ENCODE measurements at places on chromosomes 11 and 22.

GRCh38 chr11:72241291-72241781 lies 2.6 kb downstream of the PHOX2A start:
- DNase-seq: no peak

GRCh38 chr11:111764621-111765020 lies 1.6 kb downstream of the PPP2R1B start:
- DNase-seq: no peak

DNA sequence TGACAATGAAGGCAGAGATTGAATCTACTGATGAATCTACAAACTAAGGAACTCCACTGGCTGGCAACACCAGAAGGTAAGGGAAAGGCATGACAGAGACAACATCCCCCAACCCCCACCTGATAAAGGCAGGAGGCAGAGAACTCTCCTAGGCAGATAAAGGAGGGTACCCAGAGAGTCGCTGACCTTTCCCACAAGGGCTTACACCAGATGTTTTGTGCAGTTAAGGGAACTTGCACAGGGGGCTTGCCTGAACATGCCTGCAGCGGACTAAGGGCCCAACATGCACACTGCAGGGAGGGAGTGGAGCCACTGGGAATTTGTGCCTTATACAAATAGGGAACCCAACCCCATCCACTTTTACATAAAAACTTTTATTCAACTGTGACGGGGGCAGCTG lies 1996.9 kb upstream of the RAG2 start:
- DNase-seq: no peak

DNA sequence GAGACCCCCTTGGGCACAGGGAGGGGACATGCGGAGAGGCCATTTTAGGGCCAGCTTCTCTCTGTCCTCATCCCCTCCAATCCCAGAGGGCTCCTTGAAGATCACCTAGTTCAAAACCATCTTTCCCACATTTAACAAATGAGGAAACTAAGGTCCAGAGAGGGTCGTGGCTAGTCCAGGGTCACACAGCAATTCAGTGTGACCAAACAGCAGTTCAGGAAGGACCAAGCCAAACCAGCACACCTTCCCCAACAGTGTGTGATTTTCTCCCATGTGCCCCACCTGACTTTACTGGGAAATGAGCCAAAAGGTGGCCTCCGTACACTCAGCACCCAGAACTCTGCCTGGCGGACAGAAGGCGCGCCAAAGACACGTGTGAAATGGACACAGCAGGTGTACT lies 51.3 kb downstream of the CACNA1I start:
- DNase-seq: no peak

- no peak for DNase-seq
Observed at GRCh38 chr11:71330996-71331395, 78.6 kb upstream of the SHANK2 start.

GRCh38 chr11:130313383-130314183 lies 1.1 kb downstream of the ZBTB44 start:
- no peak for DNase-seq

GRCh38 chr11:9754010-9754471 lies 90.2 kb downstream of the SWAP70 start:
- DNase-seq: no peak

GRCh38 chr11:125451400-125452124 lies 44.5 kb downstream of the FEZ1 start:
- DNase-seq: peak; percentile 25

DNA sequence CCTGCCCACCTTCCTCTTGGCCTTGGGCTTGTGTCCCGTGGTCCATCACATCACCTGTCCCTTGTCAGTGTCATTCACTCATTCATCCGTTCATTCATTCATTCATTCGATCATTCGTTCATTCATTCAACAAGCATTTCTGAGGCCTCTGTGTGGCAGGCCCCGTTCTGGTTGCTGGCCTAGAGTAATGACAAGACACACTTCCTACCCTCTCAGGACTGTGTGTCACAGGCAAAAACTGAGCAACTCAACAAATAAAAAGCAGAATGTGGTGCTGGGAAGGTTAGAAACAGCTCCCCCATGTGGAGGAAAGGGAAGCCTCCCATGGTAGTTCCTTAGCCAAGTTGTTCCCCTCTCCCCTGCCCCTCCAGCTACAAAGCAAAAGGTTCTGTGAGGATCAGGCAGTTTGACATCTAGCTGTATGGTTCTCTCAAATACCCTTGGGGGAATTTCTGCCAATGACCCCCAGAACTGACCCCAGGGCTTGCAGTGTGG lies 1.6 kb upstream of the OMP start:
- no peak for DNase-seq

GRCh38 chr11:61659413-61660196 lies 20.6 kb upstream of the DAGLA start:
- no peak for DNase-seq

GRCh38 chr11:57700425-57700824 lies 11.6 kb downstream of the MED19 start:
- DNase-seq: no peak

GRCh38 chr22:27989758-27990450 lies 70.8 kb upstream of the PITPNB start:
- no peak for DNase-seq

- DNase-seq: peak; percentile 90
Observed at GRCh38 chr11:12599408-12600143, 74.6 kb upstream of the TEAD1 start.

DNA sequence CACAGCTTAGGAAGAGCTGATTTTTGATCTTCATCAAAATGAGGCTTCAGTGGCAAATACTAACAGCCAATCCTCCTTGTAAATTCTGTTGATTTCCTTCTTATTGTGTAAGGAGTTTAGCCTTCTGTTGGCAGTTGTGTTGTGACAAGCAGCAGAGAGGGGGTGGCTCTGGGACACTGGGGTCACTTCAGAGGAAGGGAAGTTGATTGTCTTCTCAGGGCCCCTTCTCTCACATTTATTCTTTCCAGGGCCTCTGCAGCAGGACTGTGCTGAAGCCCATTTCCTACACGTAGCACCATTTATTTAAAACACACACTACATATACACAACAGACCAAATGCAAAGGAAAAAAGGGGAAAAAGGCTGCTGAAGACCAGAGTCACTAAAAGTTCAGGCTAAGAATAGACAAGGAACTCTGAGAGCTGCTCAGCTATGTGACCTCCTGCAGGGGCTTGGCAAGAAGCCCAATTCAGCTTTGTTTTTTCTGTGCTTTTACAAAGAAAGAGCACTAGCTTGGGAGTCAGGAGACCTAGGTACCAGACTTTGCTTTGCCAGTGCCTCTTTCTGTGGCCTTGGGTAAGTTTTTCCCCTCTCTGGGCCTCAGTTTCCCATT lies 28.3 kb upstream of the UPB1 start:
- no peak for DNase-seq

- DNase-seq: no peak
Observed at GRCh38 chr11:59368238-59369022, 9.7 kb downstream of the OR5AN1 start.

- DNase-seq: no peak
Observed at GRCh38 chr22:17824457-17824856, 50.2 kb upstream of the BID start.

All from pancreas (tissue), 10 donors.